Activated naive CD4-positive, alpha-beta T cell (primary cell): ENCODE measurements at places on chromosomes 2 and 18.

- DNase-seq = no peak
Measured at GRCh38 chr18:56807901-56808300, 156.7 kb downstream of the WDR7 start.

DNA sequence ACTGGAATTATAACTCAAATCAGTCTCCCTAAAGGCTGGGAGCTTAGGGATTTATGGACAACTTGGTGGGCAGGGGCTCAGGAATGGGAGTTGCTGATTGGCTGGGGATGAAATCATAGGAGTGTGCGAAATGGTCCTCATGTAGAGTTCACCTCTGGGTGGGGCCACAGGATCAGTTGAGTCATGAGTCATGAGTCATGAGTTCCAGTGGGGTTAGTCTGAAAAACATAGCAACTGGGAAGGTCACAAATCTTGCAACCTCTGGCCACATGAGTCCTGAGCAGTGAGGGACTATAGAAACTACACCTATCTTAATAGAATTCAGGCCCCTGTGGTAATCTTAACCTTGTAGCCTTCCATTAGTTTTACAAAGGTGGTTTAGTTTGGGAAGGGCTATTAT, 383.3 kb downstream of the RBM43 start:
- DNase-seq = no peak

DNA sequence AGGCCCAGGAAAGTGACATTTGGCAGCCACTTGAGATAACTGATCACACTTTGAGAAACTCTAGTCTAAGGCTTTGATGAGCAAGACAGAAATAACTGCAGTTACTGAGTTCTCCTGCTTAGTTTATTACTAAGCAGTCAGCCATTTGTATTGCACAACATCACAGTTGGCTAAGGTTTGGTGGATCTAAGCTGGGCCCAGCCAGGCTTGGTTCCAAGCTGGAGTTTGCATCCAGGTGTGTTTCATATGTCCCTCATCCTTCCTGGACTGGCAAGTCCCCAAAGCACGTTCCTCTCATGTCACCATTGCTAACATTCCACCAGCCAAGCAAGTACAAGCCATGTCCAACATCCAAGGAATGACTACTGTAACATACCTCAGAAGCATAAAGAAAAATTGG, 71.3 kb upstream of the ZNF532 start:
- DNase-seq = no peak

DNA sequence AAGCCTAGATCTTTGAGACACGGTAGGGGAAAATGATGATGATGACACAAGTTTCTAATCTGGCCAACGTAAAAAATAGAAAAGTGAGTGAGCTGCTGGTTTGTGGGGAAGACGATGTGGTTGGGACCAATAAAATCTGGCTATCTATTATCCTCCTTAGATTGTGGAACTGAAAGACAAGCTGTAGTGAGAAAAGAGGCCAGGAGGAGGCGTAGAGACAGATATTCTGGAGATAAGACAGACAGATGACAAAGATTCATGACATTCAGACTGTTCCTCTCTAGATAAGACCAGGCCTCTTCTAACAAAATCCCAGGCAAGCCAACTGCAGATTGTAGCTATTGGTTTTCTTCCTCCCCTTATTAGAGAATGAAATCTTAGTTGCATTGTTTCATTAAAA, 376.3 kb upstream of the UBE2E3 start:
- DNase-seq = no peak

- DNase-seq = no peak
Measured at GRCh38 chr2:45567974-45568789, 42.9 kb downstream of the SRBD1 start.

GRCh38 chr2:166180951-166181812, 53.4 kb upstream of the SCN1A start:
- no peak for DNase-seq
